ENCODE measurements at places on chromosomes 4 and X.

DNA sequence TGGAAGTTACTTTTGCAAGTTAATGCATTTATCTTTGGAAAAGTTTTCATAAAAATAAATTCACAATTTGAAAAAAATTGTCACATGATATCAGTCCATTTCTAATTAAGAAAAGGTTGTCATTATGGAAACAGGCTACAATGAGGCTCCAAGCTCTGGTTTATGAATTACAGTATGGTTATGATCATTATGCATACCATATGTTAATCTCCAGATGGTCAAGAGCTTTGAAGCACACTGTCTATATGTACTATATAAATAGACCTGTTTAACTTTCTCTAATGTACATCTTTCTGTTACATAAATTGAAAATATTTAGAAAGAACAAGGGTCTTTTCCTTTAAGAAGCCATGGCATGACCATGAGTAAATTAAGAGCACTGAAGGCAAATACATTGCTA, 2338.8 kb downstream of the PCDH7 start:
- DNase-seq, result no peak

- DNase-seq, result no peak
Measured at GRCh38 chr4:185238215-185238681, 28.9 kb downstream of the SNX25 start.

GRCh38 chrX:105829011-105829410, 6.7 kb downstream of the NRK start:
- DNase-seq, result no peak

DNA sequence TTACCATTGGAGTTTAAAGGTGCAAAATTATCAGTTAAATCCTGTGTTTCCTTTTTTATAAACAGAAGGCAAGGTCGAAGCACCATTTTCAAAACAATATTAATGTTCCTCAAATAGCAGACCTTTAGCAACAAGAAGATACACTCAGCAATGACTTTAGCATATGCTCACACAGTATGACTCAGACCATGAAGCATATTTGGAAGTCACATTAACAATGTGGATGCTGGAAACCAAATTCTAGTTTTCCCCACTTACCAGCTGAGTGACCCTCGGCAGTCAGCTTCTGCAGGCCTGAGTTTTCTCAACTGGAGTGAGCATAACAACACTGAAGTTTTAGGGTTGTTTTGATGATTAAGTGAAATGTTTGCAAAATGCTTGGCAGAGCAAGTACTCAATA, 130.5 kb downstream of the ANK2 start:
- DNase-seq, result no peak

GRCh38 chr4:140989944-140990343, 143.3 kb downstream of the RNF150 start:
- DNase-seq, result no peak

- DNase-seq, result no peak
Measured at GRCh38 chrX:17007134-17007768, 60.8 kb downstream of the REPS2 start.

GRCh38 chr4:185192059-185192458, 11.7 kb downstream of the CFAP97 start:
- no peak for DNase-seq
